ENCODE measurements at places on chromosomes 16 and 17.

GRCh38 chr16:53598511-53599275 lies 95.7 kb upstream of the AKTIP start:
- no peak for DNase-seq

DNA sequence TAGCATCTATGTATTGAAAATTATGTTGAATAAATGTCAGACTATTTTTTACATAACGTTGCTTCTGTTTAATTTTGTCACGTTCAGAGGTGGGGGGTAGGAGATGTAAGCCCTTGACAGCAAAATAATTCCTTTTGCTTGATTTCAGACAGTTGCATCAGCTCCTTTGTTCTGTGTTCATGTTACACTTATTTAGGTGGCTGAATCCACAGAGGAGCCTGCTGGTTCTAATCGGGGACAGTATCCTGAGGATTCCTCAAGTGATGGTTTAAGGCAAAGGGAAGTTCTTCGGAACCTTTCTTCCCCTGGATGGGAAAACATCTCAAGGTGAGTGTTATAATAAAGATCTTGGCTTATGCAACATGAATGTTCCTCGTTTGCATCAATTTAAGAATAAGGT lies 4.5 kb downstream of the HERPUD1 start:
- DNase-seq: no peak

- DNase-seq: no peak
Measured at GRCh38 chr16:28292731-28293600, 641 bp downstream of the SBK1 start.

GRCh38 chr17:1099242-1099641 lies 80.5 kb downstream of the ABR start:
- DNase-seq: no peak

DNA sequence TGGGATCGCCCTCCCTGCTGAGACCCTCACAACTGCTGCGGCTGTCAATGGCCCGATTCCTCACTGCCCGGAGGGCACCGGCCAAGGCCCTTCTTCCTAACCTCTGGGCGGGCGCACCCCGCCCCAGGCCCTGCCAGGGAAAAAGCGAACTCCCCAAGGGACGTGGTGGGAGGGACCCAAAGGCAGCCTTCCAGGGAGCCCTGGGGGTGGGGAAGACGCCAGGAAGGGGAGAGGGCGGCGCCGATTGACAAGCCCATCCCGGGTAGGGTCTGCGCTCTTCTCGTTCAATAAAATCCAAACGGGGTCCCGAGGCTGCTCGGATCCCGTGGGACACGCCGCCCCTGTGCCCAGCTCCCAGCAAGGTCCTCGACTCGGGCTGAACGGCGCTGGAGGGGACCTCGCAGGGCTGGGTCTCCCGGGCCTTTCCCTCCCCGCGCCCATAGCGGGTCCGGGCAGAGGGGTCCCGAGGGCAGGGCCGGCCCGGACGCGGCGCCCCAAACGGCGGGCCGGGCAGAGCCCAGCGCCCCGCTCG lies 416 bp downstream of the KIFC3 start:
- DNase-seq: no peak
